ENCODE measurements at places on chromosomes 2 and 18. TPM values are rescaled to one million over a fixed set of nuclear protein-coding genes. Genes with fewer than 3 reads are reported as not detected.
A peak's percentile ranks its signal among the peaks of the same experiment; 100 is the strongest.

- no peak overlapping the region for H3K4me3 ChIP-seq
- no peak for DNase-seq
- H3K36me3 ChIP-seq = no peaks in the 10 kb centered on the region
- H3K27me3 ChIP-seq = no peaks in the 10 kb centered on the region
- H3K27ac ChIP-seq = no peak overlapping the region
These were observed 127.6 kb upstream of the TWIST2 start for GRCh38 chr2:238720232-238720672.

GRCh38 chr2:54635554-54636152, 87.8 kb upstream of the EML6 start:
- DNase-seq = no peak
- H3K4me1 ChIP-seq = peaks cover 20% of the 10 kb centered on the region
- peak overlapping the region; percentile 36 for H3K27ac ChIP-seq
- H3K36me3 ChIP-seq = peaks cover 41% of the 10 kb centered on the region
- H3K4me3 ChIP-seq = no peak overlapping the region

DNA sequence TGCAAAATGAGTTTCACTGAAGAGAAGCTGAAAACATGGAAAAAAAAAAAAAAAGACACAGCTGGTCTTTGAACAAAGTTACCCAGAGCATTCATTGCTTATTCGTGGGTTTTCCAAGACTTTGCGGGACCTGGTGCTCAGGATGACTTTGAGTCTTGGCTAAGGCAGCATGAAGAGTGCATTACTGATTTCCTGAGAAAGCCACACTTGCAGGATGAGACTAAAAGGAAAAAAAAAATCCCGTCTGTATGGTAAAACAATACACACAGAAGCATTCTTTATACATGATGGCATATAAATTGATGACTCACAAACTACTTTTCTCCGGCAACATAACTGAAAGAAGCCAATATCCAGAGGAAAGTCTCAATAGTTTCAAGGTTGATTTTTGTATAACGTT, 195.4 kb downstream of the SPP2 start:
- H3K4me3 ChIP-seq = no peak overlapping the region
- no peak overlapping the region for H3K27ac ChIP-seq
- no peaks in the 10 kb centered on the region for H3K4me1 ChIP-seq
- no peaks in the 10 kb centered on the region for H3K27me3 ChIP-seq

GRCh38 chr2:60125611-60126426, 427.6 kb downstream of the BCL11A start:
- DNase-seq = no peak
- H3K27ac ChIP-seq = no peak overlapping the region
- no peak overlapping the region for H3K4me3 ChIP-seq
- H3K4me1 ChIP-seq = no peaks in the 10 kb centered on the region
- no peaks in the 10 kb centered on the region for H3K27me3 ChIP-seq

- H3K4me1 ChIP-seq = peaks cover 4% of the 10 kb centered on the region
- no peaks in the 10 kb centered on the region for H3K27me3 ChIP-seq
- DNase-seq = no peak
- H3K36me3 ChIP-seq = no peaks in the 10 kb centered on the region
- no peak overlapping the region for H3K27ac ChIP-seq
These were observed 115.5 kb upstream of the KLHL14 start for GRCh38 chr18:32888306-32888705.

GRCh38 chr2:220433131-220433530, 805.7 kb downstream of the SLC4A3 start:
- no peaks in the 10 kb centered on the region for H3K36me3 ChIP-seq
- H3K27me3 ChIP-seq = no peaks in the 10 kb centered on the region
- H3K4me3 ChIP-seq = no peak overlapping the region
- DNase-seq = no peak
- no peak overlapping the region for H3K27ac ChIP-seq
- H3K4me1 ChIP-seq = no peaks in the 10 kb centered on the region

The TRIP12 gene
- polyA plus RNA-seq = 139 TPM

The CMPK2 gene
- 6.6 TPM for polyA plus RNA-seq

DNA sequence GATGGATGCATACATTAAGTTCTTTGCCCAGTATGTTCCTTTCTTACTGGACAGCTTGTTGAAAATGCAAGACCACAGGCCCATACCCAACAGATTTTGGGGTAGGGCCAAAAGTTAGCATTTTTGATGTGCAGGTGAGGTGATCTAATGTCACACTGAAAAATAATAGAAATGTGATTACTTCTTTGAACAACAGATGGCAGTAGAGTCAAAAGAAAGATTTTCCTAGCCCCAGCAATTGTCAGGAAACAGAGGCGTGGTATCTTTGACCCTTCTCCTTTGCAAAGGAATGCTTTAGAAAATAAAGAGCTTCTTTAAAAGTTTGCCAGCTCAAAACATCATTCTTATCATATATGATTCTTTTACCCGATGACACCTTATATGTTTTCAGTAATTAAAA, 343.6 kb upstream of the SYT4 start:
- H3K4me1 ChIP-seq = no peaks in the 10 kb centered on the region
- no peak overlapping the region for H3K27ac ChIP-seq
- peak; percentile 74 for DNase-seq
- H3K4me3 ChIP-seq = no peak overlapping the region

- no peaks in the 10 kb centered on the region for H3K36me3 ChIP-seq
- H3K4me1 ChIP-seq = no peaks in the 10 kb centered on the region
- DNase-seq = no peak
- H3K27ac ChIP-seq = no peak overlapping the region
- H3K4me3 ChIP-seq = no peak overlapping the region
These were observed 143.7 kb upstream of the CCDC68 start for GRCh38 chr18:55102958-55103456.

DNA sequence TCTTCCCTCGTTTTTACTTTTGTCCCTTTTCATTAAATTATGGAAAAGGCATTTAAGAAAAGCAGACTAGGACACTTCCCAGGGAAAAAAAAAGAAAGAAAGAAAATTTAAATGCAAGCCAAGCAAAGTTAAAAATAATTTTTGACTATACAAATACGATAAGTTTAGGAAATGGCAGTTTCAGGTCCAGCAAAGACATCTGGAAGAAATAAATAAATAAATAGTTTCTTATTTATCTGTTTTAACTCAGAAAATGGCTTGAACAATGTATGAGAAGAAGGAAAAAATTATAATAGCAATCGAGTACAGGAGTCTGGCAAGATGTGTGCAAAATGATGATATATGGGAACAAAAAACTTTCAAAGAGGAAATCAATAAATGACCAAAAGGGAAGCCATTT, 114.6 kb upstream of the NCKAP5 start:
- DNase-seq = no peak
- no peak overlapping the region for H3K27ac ChIP-seq
- no peak overlapping the region for H3K4me3 ChIP-seq
- no peaks in the 10 kb centered on the region for H3K36me3 ChIP-seq

The OTX1 gene
- polyA plus RNA-seq = not detected

The EVA1A gene
- 1.0 TPM for polyA plus RNA-seq

- no peaks in the 10 kb centered on the region for H3K36me3 ChIP-seq
- DNase-seq = no peak
- peaks cover 3% of the 10 kb centered on the region for H3K4me1 ChIP-seq
- no peak overlapping the region for H3K27ac ChIP-seq
- no peaks in the 10 kb centered on the region for H3K27me3 ChIP-seq
These were observed 51.0 kb upstream of the FAM117B start for GRCh38 chr2:202583709-202584219.

DNA sequence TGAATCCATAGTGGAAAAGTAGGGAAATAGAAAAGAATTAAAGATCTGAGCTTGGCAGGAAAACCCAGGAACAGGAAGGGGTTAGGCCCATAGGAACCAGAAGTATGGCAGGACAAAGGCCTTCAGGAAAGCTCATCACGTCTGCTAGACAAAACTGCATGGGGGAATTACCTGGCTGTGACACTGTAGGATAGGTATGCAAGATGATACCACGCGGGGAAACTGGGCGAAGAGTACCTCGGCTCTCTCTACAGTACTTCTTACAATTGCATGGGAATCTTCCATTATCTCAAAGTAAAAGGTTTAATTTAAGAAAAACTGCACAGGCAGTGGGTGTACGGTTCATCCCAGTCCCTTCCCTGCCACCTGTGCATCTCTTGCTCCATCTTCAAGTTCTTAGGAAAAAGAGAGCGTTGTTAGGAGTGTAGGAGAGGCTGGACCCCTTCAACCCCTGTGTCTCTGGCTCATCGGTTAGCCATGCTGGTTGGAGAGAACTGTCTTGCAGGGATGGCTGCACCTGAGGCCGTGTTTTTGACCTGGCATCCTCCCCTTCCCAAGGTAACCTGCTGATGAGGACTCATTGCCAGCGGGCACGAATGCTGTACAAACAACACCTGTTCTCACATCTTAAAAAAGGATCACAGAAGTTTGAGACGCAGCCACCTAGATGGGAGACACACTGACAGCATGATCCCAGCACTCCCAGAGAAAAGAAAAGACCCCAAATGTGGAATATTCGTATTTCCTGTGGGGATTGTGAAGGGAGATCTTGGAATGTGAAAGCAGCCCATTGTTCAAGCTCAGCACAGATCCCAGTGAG, 120.5 kb upstream of the COPS8 start:
- H3K4me1 ChIP-seq = no peaks in the 10 kb centered on the region
- no peaks in the 10 kb centered on the region for H3K27me3 ChIP-seq
- no peaks in the 10 kb centered on the region for H3K36me3 ChIP-seq
- H3K4me3 ChIP-seq = no peak overlapping the region

DNA sequence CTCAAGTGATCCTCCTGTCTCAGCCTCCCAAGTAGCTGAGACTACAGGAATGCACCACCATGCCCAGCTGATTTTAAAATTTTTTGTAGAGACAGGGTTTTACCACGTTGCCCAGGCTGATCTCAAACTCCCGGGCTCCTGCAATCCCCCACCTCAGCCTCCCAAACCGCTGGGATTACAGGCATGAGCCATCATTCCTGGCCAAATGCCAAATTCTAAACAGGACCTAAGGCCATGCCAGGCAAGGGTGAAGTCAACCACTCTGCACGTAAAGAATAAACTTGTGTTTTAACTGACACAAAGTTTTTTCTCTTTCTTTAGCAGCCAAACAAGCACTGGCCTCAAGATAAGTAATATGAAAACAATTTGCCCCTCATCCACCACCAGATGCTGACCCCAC, 37.4 kb upstream of the SATB2 start:
- H3K4me3 ChIP-seq = no peak overlapping the region
- no peak for DNase-seq
- H3K4me1 ChIP-seq = no peaks in the 10 kb centered on the region
- H3K36me3 ChIP-seq = no peaks in the 10 kb centered on the region
- no peaks in the 10 kb centered on the region for H3K27me3 ChIP-seq
- no peak overlapping the region for H3K27ac ChIP-seq

GRCh38 chr2:158544998-158545397, 88.2 kb downstream of the PKP4 start:
- H3K4me3 ChIP-seq = no peak overlapping the region
- H3K27ac ChIP-seq = no peak overlapping the region
- DNase-seq = no peak
- no peaks in the 10 kb centered on the region for H3K27me3 ChIP-seq
- no peaks in the 10 kb centered on the region for H3K4me1 ChIP-seq
- H3K36me3 ChIP-seq = no peaks in the 10 kb centered on the region

GRCh38 chr2:216474925-216475670, 23.5 kb upstream of the RPL37A start:
- no peaks in the 10 kb centered on the region for H3K27me3 ChIP-seq
- H3K36me3 ChIP-seq = peaks cover 33% of the 10 kb centered on the region
- H3K27ac ChIP-seq = no peak overlapping the region
- DNase-seq = no peak
- peaks cover 7% of the 10 kb centered on the region for H3K4me1 ChIP-seq

The STPG4 gene
- 0.74 TPM for polyA plus RNA-seq

DNA sequence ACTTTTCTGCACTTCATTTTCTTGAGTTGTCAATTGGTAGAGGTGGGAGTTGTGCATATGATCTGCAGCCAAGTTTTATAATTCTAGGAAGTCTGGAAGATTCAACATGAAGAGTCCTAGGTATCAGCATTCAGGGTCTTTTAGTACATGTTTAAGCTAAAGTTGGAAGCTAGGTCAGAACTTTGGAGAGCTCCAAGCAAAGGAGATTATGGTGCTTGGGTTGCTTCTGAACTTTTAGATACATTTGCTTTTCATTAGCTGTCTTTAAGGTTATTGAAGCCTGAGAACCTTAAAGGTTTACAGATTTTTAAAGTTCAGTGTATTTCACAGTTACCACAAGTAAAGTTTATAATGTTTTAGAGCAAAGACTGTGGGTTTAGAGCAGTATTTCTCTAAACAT, 85.5 kb downstream of the EPC2 start:
- H3K4me1 ChIP-seq = no peaks in the 10 kb centered on the region
- DNase-seq = no peak
- no peak overlapping the region for H3K27ac ChIP-seq
- no peaks in the 10 kb centered on the region for H3K27me3 ChIP-seq

The UGP2 gene
- 124 TPM for polyA plus RNA-seq

The CHST10 gene
- 45.3 TPM for polyA plus RNA-seq

DNA sequence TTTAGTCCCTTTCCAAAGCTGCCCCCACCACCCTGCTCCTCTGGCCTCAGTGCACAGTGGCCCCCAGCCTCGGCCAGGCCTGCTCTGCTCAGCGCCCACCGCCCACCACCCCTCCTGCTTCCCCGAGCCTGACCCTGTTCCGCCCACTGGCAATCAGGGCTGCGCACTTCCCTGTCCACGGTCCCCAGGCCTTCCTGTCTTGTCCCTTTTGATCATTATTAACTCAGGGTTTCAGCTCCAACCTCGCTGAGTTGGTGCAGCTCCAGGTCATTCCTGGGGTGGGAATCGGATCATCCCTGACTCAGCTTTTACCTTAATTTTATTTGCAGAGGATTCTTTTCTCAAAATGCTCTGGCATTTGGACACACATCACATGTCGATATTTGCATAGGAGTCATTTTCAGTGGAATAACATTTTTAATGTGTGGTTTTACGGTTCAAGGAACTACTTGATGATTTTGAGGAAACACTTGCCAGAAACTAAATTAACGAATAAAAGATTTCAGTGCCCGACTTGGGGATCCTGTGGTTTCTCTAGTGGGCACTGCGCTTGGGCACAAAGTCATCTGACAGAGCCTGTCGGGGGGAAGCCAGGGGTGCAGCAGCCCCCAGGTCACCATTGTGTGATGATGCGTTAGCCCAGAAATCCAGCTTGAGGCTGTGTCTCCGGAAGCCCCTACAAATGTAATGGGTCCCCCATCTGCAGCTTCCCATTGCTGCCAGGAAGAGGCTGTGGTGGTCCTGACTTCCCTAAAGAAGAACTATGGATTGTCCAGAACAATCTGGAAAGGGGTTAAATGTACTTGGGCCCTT, 1.0 kb upstream of the ESPNL start:
- H3K4me3 ChIP-seq = no peak overlapping the region
- H3K27me3 ChIP-seq = no peaks in the 10 kb centered on the region
- H3K36me3 ChIP-seq = peaks cover 28% of the 10 kb centered on the region
- H3K4me1 ChIP-seq = peaks cover 8% of the 10 kb centered on the region

- peaks cover 6% of the 10 kb centered on the region for H3K27me3 ChIP-seq
- no peak overlapping the region for H3K27ac ChIP-seq
- H3K36me3 ChIP-seq = peaks cover 4% of the 10 kb centered on the region
- peaks cover 18% of the 10 kb centered on the region for H3K4me1 ChIP-seq
- no peak for DNase-seq
- H3K4me3 ChIP-seq = no peak overlapping the region
These were observed 13.4 kb upstream of the MAP3K2 start for GRCh38 chr2:127400897-127401756.

GRCh38 chr2:163155279-163155883, 316.8 kb upstream of the KCNH7 start:
- DNase-seq = peak; percentile 80
- no peaks in the 10 kb centered on the region for H3K4me1 ChIP-seq
- no peaks in the 10 kb centered on the region for H3K27me3 ChIP-seq
- H3K4me3 ChIP-seq = no peak overlapping the region
- H3K27ac ChIP-seq = no peak overlapping the region

- no peaks in the 10 kb centered on the region for H3K36me3 ChIP-seq
- no peaks in the 10 kb centered on the region for H3K27me3 ChIP-seq
- no peak overlapping the region for H3K27ac ChIP-seq
- no peak overlapping the region for H3K4me3 ChIP-seq
These were observed 1102.6 kb upstream of the PIK3C3 start for GRCh38 chr18:40852406-40852805.
